A549 treated with GW870086 at 1 μM for 4 hours (cell line): ENCODE measurements at places on chromosomes 2 and 18. TPM values are rescaled to one million over a fixed set of nuclear protein-coding genes. Genes with fewer than 3 reads are reported as not detected.

DCDC2C gene
- total RNA-seq = 0.19 to 0.68 TPM (median 0.30 TPM) in 3 of 5 replicates, not detected in the others

TLX2 gene
- total RNA-seq = 0.19 to 0.36 TPM (median 0.28 TPM) in 5 replicates

TCF4 gene
- total RNA-seq = 0.91 to 2.2 TPM (median 1.5 TPM) in 5 replicates

PTH2R gene
- total RNA-seq = not detected in 5 replicates

LRRTM4 gene
- total RNA-seq = not detected in 5 replicates

HADHB gene
- total RNA-seq = 84.7 to 106 TPM (median 100 TPM) in 5 replicates

SCN9A gene
- total RNA-seq = 2.6 to 5.0 TPM (median 4.2 TPM) in 5 replicates

ZRANB3 gene
- 4.3 to 6.6 TPM (median 6.2 TPM) in 5 replicates for total RNA-seq

SERPINB13 gene
- total RNA-seq = not detected in 5 replicates

CGREF1 gene
- 5.7 to 8.6 TPM (median 7.6 TPM) in 5 replicates for total RNA-seq

COL3A1 gene
- total RNA-seq = 0.09 to 0.26 TPM (median 0.17 TPM) in 5 replicates

DUSP2 gene
- 0.21 to 0.49 TPM (median 0.38 TPM) in 5 replicates for total RNA-seq

NCKAP5 gene
- 0.67 to 1.2 TPM (median 0.81 TPM) in 5 replicates for total RNA-seq

SERPINB3 gene
- total RNA-seq = 0.07 to 0.13 TPM (median 0.10 TPM) in 3 of 5 replicates, not detected in the others

DRC1 gene
- 0.19 to 0.45 TPM (median 0.30 TPM) in 5 replicates for total RNA-seq

TMEM214 gene
- 54.4 to 68.6 TPM (median 67.5 TPM) in 5 replicates for total RNA-seq

ATP5MC3 gene
- 406 to 518 TPM (median 494 TPM) in 5 replicates for total RNA-seq
